ENCODE measurements at places on chromosomes 1 and 21.

DNA sequence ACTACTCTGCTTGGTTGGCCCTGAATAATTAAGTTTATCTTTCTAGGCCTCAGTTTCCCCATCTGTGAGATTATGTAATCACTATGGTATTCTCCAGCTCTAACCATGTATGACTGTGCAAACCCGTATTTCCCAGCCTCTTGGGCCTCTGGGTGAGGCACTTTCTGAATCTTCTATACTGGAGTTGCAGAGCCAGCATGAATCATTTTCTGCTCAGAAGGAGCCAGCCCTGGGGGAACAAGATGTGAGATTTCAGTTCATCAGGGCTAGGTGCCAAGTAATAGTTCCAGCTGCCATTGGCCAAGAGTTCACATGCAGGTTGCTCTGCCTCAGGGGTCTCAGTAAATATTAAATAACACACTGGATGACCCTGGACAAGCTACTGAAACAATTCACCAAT is 47.7 kb upstream of the USP24 start:
- no peak overlapping the region for H3K4me3 ChIP-seq
- H3K27me3 ChIP-seq, result no peaks in the 10 kb centered on the region
- DNase-seq, result no peak
- H3K4me1 ChIP-seq, result no peaks in the 10 kb centered on the region
- no peak overlapping the region for H3K27ac ChIP-seq
- no peaks in the 10 kb centered on the region for H3K36me3 ChIP-seq

GRCh38 chr1:30807318-30808066 is 49.9 kb upstream of the LAPTM5 start:
- H3K27ac ChIP-seq, result peak overlapping the region; percentile 15
- no peaks in the 10 kb centered on the region for H3K27me3 ChIP-seq
- DNase-seq, result no peak
- no peaks in the 10 kb centered on the region for H3K36me3 ChIP-seq
- no peak overlapping the region for H3K4me3 ChIP-seq
- no peaks in the 10 kb centered on the region for H3K4me1 ChIP-seq

DNA sequence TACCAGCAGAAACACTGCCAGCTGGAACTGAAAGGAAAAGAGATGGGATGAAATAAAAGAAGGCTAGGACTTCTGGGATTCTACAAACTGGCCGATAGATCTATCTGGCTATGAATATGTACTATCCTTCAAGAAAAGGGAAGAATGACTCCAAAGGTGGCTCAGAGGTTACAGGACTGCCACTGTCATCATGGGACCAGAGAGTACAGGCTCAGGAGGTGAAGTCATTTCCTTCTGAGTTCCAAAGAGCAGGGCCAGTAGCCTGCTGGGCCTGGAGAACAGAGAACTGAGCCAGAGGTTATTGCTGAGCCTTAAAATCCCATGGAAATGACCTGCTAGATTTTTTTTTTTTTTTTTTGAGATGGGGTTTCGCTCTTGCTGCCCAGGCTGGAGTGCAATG is 27.6 kb downstream of the ZNF496 start:
- H3K4me3 ChIP-seq, result no peak overlapping the region
- H3K27ac ChIP-seq, result no peak overlapping the region
- no peaks in the 10 kb centered on the region for H3K36me3 ChIP-seq
- no peak for DNase-seq
- no peaks in the 10 kb centered on the region for H3K4me1 ChIP-seq

DNA sequence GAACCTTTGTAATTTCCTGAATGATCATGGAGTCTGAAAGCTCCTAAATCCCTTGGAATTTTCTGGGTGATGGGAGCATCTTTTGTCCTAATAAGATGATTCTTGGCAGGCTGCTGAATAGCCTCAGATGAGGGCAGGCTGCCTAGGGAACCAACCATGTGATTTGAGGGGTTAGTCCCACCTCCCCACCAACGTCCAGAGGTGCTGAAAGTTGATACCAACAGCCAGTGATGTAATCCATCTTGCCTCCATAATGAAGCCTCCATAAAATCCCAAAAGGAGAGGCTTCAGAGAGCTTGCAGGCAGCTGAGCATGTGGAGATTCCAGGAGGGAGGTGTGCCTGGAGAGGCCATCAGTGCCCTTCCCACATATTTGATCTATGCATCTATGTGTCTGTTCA is 43.7 kb downstream of the GTF2B start:
- H3K4me1 ChIP-seq, result no peaks in the 10 kb centered on the region
- H3K36me3 ChIP-seq, result no peaks in the 10 kb centered on the region
- no peaks in the 10 kb centered on the region for H3K27me3 ChIP-seq
- no peak for DNase-seq

- no peak within 1 kb of the TSS for H3K27ac ChIP-seq
- no peaks in the 10 kb centered on the region for H3K4me1 ChIP-seq
These were observed at the start of gene SELL for GRCh38 chr1:169711469-169712308. TSS of gene SELL (minus strand) at chr1:169711620. CDS start at chr1:169711498, 122 bp downstream.

GRCh38 chr21:39004634-39005501 is 178.4 kb downstream of the PSMG1 start:
- peak overlapping the region; percentile 71 for H3K27ac ChIP-seq
- no peak overlapping the region for H3K4me3 ChIP-seq
- H3K27me3 ChIP-seq, result no peaks in the 10 kb centered on the region
- no peaks in the 10 kb centered on the region for H3K36me3 ChIP-seq
- peaks cover 19% of the 10 kb centered on the region for H3K4me1 ChIP-seq
- peak; percentile 52 for DNase-seq

DNA sequence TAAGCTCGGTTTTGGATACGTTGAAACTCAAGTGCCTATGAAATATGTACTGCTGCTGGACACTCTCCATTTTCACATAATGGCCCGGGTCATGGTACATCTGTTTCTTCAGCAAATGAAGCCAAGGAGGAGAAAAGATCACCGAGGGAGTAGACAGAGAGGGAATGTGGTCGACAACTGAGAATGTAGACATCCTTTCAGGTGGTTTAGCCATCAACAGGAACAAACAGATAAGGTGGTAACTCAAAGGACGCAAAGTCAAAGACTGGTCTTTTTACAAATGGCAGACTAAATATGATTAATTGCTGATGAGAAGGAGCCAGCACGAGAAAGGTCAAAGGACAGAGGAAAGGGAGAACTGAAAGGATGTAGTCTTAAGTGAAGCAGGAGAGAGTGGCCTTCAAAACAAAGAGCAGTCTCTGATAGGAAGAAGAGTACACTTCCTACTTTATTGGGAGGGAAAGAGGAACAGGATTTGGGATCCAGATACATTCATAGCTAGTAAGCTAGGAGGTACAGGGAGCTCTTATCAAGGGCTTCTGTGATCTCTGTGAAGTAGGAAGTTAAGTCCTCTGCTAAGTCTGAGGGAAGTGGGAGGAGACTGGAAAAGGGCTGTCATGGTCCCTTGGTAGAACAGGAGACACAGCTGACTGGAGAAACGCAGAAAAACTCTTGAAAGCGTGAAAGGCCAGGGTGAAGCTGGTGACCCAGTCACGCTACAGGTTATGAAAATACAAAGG is 28.3 kb downstream of the NUP133 start:
- DNase-seq, result no peak
- no peaks in the 10 kb centered on the region for H3K27me3 ChIP-seq
- H3K4me3 ChIP-seq, result no peak overlapping the region
- H3K4me1 ChIP-seq, result no peaks in the 10 kb centered on the region
- H3K36me3 ChIP-seq, result no peaks in the 10 kb centered on the region

- no peak overlapping the region for H3K4me3 ChIP-seq
- H3K27ac ChIP-seq, result no peak overlapping the region
- DNase-seq, result no peak
- H3K36me3 ChIP-seq, result no peaks in the 10 kb centered on the region
- H3K27me3 ChIP-seq, result no peaks in the 10 kb centered on the region
These were observed 113.4 kb downstream of the SPSB1 start for GRCh38 chr1:9406111-9406510.

DNA sequence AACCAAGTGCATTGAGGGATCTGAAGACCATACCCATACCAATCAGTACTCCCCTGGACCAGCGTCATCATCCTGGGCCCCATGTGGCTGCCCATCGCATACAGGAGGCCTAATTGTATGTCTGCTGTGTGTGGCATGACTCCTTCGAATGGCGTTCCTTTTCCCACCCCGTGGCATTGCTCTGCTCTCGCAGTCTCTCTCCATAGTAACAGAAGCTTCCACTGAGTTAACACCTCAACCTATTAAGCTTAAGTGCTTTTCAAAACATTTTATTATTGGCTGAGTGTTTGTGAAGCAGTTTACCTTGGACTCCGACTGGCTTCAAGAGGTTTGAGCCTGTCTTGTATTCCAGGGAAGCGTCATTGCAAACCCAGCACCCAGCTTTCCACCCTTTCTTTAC is 187.1 kb upstream of the LMO4 start:
- no peak overlapping the region for H3K27ac ChIP-seq
- H3K4me3 ChIP-seq, result no peak overlapping the region
- DNase-seq, result no peak
- H3K27me3 ChIP-seq, result no peaks in the 10 kb centered on the region

GRCh38 chr1:25456502-25456901 is 25.8 kb downstream of the MACO1 start:
- no peak for DNase-seq
- H3K36me3 ChIP-seq, result no peaks in the 10 kb centered on the region
- H3K27ac ChIP-seq, result no peak overlapping the region

DNA sequence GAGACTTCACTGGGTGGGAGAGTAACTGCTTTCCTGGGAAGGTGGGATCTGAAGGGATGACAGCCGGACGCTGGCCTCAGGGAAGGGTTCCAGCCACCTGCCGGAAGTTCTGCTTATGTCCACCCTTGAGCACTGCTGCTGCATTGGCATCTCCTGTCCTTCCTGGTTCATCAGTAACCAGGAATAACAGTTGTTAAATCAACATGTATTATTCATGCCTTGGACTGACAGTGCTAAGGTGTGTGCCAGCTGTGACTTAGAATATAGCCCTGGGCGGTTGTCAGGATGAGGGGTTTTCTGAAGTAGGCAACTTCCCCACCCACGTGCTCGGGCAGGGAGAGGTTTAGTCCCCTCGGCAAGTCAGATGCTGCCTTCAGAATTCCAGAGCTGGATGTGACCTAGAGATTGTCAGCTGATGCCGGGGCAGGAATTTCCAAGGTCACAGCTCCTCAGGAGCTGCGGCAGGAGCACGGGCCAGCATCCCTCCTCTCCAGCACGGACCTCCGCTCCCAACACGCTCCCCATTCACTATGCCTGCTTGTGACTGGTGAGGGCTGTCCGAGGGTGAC is 17.9 kb downstream of the CLDN14 start:
- H3K27me3 ChIP-seq, result no peaks in the 10 kb centered on the region
- no peaks in the 10 kb centered on the region for H3K4me1 ChIP-seq
- H3K36me3 ChIP-seq, result no peaks in the 10 kb centered on the region
- H3K4me3 ChIP-seq, result no peak overlapping the region
- no peak overlapping the region for H3K27ac ChIP-seq

- H3K27me3 ChIP-seq, result no peaks in the 10 kb centered on the region
- H3K27ac ChIP-seq, result no peak overlapping the region
- no peaks in the 10 kb centered on the region for H3K4me1 ChIP-seq
- H3K4me3 ChIP-seq, result no peak overlapping the region
- DNase-seq, result no peak
These were observed 166.7 kb downstream of the GRIK3 start for GRCh38 chr1:36867575-36867974.

GRCh38 chr1:30903343-30904034 is 5.1 kb downstream of the SDC3 start:
- no peak for DNase-seq
- H3K27ac ChIP-seq, result peak overlapping the region; percentile 76
- no peaks in the 10 kb centered on the region for H3K36me3 ChIP-seq
- no peak overlapping the region for H3K4me3 ChIP-seq
- no peaks in the 10 kb centered on the region for H3K4me1 ChIP-seq

DNA sequence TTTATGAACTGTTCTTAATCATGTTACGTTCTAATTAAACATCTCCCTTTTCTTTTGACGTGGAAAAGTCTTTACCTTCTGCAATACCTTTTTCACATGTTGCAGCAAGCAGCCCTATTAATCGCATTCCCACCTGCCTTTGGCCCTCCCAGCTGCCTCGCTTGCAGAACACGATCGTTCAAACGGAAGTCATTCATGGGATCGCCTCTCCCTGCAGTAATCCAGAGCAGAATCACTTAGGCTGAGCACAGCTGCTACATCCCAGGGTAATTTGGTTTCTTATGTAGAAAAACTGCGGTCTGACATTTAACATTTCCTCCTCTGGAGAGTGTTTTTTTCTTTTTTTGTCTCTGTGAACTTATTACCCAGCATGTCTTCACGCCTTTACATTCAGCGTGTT is 206.3 kb downstream of the KIF26B start:
- no peaks in the 10 kb centered on the region for H3K36me3 ChIP-seq
- no peaks in the 10 kb centered on the region for H3K4me1 ChIP-seq
- DNase-seq, result no peak
- H3K4me3 ChIP-seq, result no peak overlapping the region
- H3K27ac ChIP-seq, result no peak overlapping the region
- no peaks in the 10 kb centered on the region for H3K27me3 ChIP-seq

- H3K27ac ChIP-seq, result no peak overlapping the region
- no peak overlapping the region for H3K4me3 ChIP-seq
- no peaks in the 10 kb centered on the region for H3K36me3 ChIP-seq
- H3K4me1 ChIP-seq, result peaks cover 4% of the 10 kb centered on the region
- no peaks in the 10 kb centered on the region for H3K27me3 ChIP-seq
These were observed 7.4 kb downstream of the H3-3A start for GRCh38 chr1:226069811-226070489.

- H3K36me3 ChIP-seq, result no peaks in the 10 kb centered on the region
- H3K27me3 ChIP-seq, result no peaks in the 10 kb centered on the region
- H3K4me1 ChIP-seq, result no peaks in the 10 kb centered on the region
- H3K27ac ChIP-seq, result no peak overlapping the region
These were observed 2.2 kb downstream of the CRYBG2 start for GRCh38 chr1:26351590-26352337.

- no peak for DNase-seq
- no peaks in the 10 kb centered on the region for H3K4me1 ChIP-seq
- no peaks in the 10 kb centered on the region for H3K27me3 ChIP-seq
- H3K4me3 ChIP-seq, result no peak overlapping the region
- H3K36me3 ChIP-seq, result no peaks in the 10 kb centered on the region
These were observed 27.8 kb upstream of the MTR start for GRCh38 chr1:236767276-236767675.

DNA sequence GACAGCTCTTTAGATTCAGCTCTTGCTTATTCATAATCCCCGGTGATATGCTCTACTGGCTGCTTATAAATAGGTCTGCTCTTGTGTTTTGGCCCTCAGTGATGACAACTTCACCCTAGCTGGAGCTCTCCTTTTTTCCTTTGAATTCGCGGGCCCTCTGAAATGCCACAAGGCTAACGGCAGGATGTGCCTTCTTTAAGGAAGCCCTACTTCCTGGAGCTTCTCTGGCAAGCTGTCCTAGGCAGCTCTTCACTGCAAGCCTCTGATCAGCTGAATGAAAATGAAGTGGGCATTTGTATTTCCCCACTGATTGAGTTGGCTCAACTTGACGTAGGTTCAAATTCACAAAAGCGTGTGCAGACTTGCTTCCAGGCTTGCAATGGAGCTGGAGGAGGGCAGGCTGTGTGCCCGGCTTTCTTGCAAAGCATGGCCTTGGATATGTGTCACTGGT is 22.2 kb downstream of the SGIP1 start:
- no peaks in the 10 kb centered on the region for H3K27me3 ChIP-seq
- H3K27ac ChIP-seq, result no peak overlapping the region
- no peaks in the 10 kb centered on the region for H3K4me1 ChIP-seq

GRCh38 chr1:115648717-115649691 is 7.2 kb downstream of the VANGL1 start:
- H3K4me1 ChIP-seq, result no peaks in the 10 kb centered on the region
- no peak overlapping the region for H3K27ac ChIP-seq
- no peaks in the 10 kb centered on the region for H3K36me3 ChIP-seq
- DNase-seq, result no peak
- no peak overlapping the region for H3K4me3 ChIP-seq
